ENCODE measurements at places on chromosomes 2 and 18. TPM values are rescaled to one million over a fixed set of nuclear protein-coding genes. Genes with fewer than 3 reads are reported as not detected.

DNA sequence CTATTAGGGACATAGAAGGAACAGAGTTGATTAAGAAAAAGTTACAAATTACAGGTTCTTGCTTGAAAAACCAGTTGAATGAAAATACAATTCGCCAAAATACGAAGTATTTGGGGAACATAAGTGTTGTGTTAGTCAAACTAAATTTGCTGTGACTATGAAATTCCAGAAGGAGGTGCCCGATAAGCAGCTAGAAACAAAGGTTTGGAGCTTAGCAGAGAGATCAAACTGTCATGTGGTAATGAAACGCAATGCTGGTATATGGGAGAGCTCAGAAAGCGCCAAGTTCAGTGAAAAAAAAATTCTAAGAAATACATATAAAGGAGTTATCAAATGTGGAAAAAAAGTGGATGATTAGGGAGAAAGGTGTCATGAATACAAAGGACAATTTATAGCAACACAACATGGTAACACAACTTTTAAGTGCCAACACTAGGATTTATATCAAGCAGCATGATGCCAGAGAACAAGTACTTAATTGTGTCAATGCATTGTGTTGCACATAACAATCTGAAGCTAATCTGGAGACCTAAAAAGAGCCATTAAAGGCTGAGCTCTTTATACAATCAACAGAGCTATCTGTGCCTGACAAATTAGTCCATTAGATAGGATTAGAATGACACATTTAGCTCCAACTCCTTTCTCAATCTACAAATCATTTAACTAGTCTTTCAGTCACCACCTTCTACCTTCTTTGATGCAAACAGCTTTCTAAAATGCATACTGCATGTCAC is 31.2 kb downstream of the SMAD2 start:
- DNase-seq = no peak

GRCh38 chr2:88697370-88698026 is 6.0 kb downstream of the RPIA start:
- no peak for DNase-seq

DNA sequence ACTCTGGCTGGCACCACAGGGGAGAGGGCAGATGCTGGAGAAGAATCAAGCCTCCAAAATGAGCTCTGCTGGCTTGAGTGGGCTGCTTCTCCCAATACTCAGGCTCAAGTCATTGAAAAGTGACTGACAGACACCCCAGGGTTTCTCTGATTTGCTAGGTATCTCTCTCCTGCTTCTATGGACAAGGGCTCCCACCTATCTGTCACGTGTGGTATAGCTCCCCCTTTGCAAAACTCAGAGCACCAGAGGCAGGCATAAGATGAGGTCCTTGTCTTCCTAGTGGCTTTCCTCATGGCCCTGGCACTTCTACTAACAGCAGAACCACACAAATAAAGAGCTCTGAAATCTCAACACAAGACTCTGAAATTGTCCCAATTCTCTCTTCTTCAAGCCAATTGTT is 105.2 kb downstream of the GALNT14 start:
- DNase-seq = no peak

DNA sequence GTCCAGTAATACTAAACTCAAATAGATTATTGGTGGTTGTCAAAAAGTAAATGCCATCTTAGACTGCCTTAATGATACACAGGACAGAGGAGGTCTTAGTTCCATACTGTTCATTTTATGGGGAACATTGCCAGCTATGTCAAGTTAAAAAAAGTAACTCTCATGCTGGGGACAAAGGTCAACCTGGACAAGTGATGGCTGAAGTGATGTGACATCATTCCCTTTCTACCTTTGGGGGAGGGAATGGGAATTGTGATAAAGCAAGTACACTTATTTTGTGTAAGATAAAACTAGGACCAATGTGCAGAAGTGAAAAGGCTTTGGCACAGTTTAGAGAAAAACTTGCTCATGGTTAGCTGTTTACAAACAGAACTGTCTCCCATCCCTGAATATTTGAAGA is 24.0 kb upstream of the SNORC start:
- DNase-seq = no peak

DNA sequence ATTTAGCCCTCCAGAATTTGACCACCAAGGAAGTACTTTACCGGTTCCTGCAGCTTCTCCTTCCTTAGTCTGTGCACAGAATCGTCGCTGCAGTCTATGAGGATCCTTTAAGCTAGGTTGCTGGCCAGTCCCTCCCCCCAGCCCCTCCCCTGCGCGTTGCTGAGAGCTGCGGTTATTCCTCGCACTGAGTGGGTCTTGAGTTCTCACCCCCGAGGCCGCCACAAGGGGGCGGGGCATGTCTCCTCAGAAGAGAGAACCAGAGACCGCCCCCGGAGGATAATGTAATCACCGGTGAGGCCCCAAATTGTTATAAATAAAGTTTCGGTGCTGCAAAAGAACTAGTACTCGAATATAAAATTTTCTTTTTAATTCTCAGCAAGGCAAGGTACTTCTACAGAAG is 1184.9 kb upstream of the CDH2 start:
- DNase-seq = no peak

DNA sequence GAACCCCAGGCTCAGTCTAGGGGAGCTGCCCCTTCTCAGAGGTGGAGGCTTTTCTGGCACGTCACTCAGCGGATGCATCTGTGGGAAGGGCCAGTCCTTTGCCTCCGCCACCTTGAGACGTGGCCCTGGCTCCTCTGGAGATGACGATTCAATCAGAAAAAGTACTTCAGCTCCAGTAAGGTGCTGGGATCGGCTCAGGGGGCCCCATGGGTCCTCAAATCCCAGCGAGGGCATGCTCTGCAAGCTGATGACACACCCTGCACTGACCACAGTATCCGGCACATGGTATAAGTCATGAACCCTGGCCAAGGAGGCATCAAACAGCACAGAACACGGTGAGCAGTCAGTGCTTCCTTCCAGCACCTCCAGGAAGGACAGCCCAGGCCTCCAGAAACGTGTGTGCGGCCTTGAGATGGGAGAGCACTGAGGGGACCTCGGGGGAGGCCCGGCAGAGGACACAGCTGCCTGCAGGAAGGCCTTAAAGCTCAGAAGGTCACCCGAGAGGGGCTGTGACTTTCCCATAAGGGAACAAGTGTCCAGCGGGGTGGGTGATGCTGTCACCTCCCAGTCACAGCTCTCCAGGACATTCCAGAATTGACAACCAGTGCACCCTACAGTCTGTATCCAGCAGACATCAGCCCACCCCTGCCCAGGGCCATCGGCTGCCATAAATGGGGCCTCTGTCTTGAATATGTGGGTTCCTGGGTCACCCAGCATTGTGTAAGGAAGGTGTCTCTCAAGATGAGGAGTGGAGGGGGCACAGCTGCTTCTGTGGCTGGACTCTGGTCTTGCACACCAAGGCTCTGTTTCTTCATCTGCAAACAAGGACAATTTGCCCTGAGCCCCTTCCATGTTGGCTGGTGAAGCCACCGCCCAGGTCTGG is 205.8 kb downstream of the NDUFA10 start:
- DNase-seq = no peak

GRCh38 chr2:236452238-236452637 is 117.4 kb upstream of the ACKR3 start:
- no peak for DNase-seq

DNA sequence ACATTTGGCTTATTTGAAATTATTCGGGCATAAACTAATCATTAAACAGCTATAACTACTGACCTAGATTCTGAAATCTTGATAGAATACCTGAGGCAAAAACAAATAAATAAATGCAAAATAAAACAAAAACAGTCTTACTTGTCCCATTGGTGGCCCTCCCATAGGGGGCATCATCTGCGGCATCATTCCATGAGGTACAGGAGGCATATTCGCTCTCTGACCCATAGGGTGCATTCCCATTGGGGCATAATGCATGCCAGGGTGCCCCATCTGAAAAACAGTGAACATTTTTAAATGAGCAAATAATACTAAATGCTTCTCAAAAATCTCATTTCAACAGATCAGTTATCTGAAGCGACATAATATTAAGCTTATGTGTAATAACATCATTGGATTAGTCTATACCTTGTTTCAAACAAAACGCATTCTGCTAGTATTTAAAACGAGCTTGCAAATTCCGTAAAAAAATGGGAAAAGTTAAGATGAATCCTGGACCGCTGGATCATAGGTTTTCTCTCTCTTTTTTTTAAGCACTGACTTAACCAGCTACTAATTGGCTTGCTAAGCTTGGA is 1.3 kb downstream of the PRPF40A start:
- DNase-seq = peak; percentile 29

- DNase-seq = no peak
Measured at GRCh38 chr2:3601561-3602271, 6.8 kb downstream of the COLEC11 start.

GRCh38 chr2:233250985-233251305 is 528 bp upstream of the ATG16L1 start:
- no peak for DNase-seq

DNA sequence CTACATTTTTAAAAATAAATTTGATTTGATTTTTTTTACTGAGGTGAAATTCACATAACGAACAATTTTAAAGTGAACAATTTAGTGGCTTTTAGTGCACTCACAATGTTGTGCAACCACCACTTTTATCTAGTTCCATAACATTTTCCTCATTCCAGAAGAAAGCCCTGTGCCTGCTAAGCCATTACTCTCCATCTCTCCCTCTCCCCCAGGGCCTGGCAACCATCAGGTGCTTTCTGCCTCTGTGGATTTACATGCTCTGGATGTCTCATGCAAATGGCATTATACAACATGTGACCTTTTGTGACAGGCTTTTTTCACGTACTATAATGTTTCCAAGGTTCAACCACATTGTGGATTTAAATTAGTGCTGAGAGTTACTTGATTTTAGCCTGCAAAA is 19.9 kb upstream of the LDLRAD4 start:
- no peak for DNase-seq

- DNase-seq = no peak
Measured at GRCh38 chr18:62048279-62048678, 138.6 kb downstream of the PIGN start.

DNA sequence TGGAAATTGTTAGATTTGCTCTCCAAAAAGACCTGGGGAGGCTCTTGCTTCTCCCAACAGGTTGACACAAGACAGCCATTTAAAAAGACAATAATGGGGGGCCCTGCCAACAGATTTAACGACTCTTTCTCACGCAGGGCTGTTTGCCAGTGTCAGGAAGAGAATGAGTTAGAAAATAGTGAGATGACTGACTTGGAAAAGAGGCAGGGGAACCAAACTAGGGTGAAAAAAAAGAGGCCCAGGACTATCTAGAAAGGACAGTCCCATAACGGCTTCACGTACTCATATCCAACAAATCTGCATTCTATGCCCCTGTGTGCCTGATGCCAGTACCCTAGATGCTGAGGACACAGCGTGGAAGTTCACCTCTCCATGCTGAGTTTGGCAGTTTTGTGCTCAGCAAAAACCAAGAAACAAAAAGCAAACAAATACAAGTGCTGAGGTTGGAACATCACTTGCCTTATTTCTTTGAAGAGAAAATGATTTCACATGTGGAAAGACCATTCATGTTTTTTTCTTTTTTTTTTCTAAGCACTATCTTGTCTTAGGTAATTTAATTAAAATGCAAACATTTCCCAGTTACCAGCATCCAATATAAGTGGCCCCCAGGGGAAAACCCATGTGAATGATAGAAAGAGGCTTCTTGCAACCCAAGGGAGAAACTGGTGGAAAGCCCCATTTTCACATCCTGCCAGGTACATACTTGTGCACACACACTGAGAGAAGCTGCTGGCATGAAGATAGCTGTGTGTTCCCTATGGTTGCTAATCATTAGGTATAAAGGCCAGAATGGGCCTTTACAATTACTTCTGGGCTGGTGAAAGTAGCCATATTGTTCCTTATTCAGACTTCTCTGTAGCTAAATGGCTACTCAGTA is 10.6 kb upstream of the WIPF1 start:
- no peak for DNase-seq

DNA sequence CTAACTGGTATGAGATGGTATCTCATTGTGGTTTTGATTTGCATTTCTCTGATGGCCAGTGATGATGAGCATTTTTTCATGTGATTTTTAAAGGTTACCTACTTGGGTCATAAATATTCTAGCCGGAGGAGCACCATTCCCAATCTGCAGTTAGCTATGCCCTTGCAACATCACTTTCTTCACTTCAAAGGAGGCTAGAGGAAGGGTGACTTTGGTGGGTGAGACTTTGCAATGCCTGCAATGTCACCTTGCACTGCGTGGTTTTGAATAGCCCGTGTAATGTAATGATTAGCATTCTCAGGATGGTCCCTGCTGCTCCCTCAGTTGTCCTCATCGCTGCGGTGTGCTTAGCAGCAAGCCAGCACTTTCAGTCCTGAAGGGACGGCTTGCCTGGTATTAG is 56.1 kb upstream of the CHRNA1 start:
- no peak for DNase-seq

DNA sequence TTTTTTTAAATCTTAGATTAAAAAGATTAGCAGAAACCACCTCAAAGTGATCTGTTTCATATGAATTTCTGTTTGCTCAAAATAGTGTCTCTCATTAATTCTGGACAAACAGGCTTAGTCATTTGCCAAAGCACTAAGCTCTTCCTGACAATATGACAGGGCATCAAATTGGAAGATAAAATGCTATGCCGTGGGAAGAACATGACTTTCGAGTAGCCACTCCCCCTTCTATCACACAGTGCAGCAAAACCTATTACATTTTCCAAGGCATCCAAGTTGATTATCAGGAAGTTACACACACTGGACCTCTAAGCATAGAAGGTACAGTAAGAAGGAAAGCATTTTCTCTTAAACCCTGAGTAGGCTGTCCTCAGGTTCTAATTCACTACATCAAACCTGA is 89.5 kb downstream of the STK39 start:
- no peak for DNase-seq

DNA sequence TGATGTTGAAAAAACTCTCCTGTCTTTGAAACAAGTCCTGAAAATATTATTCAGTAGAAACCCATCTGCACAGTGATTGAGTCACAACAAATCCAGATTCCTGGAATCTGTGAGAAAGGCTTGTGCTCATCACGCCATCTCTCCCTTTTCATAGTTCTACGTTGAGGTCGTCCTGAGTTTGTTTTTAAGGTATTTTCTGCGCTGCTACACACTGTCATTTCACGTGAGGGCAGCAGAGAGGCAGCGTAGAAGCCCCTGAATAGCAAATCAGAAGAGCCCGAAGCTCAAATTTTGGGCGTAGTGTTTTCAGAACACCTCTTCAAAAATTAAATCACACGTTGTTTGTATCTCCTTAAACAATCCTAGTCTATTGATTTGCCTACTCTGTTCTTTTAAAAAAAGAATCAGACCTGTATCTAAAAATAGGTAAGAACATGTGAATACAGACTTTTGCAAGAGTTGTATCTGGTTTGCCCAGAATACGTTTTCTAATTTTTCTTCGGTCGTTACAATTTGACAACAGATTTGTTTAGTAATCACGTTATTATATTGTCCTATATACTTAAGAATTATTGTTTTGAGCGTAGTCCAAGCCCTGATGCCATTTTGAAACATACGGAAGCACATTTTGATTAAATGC is 61.6 kb upstream of the SLC38A11 start:
- DNase-seq = peak; percentile 50

Gene LOXHD1
- not detected for total RNA-seq

Gene EGR4
- not detected for total RNA-seq

Gene ECEL1
- total RNA-seq = not detected

Gene NEMP2
- 5.3 TPM for total RNA-seq
